ENCODE measurements at places on chromosomes 6 and 20.

DNA sequence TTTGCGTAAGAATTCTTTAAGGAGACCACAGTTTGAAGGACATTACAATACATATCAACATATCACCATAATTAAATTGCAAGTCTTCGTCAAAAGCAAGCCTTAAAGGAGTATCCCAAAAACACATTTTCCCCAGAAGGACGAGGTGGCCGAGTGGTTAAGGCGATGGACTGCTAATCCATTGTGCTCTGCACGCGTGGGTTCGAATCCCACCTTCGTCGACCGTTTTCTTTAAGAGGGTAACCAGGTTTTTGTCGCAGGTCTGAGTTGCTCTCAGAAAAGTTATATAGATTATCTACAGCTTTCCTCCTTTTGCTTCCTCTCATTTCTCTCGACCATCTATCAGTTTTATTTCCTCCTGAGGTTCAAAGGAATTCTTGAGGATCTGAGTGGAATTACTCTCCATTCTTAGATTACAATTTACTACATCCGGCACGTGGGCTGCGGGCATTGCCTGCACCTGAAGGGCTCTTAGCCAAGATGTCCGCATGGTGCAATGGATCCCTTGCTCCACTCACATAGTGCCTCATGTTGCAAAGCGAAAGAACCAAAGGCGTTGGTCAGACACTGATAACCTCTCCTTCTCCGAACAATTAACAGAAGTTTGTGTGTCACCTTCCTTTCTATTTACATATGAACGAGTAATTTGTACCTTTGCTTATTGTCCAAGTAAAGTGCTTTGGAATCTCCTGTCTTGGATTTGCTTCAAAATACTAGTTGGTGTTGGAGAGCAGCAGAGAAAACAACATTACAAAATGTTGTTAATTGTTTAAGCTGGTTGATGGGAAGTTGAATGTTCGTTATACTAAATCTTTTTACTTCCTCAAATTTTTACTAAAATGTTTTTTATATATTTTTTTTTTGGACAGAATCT is 14.0 kb downstream of the POM121L2 start:
- DNase-seq = peak; percentile 89

GRCh38 chr6:117142995-117143394 is 122.4 kb upstream of the VGLL2 start:
- no peak for DNase-seq

DNA sequence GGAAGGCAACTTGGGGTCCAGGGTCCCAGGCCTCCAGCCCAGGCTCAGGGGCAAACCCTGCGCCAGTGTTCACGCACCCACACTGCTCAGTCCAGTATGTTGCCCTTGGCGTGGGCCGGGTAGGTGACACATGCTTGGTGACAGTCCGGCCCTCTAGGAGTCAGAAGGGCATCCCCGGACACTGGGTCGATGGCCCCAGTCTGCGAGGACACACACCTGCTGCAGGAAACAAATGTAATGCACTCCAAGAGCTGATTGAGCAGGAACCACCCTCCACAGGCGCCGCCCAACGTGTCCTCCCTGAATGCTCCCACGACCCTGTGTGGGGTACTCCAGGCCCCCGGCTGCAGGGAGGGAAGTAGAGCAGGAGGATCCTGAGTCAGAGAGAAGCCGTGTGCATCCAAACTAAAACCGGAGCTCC is 160.7 kb downstream of the DLL1 start:
- DNase-seq = no peak

- no peak for DNase-seq
These were observed 242.5 kb downstream of the LRFN2 start for GRCh38 chr6:40344566-40345167.

GRCh38 chr20:47230811-47231256 is 125.7 kb downstream of the ZMYND8 start:
- no peak for DNase-seq

GRCh38 chr20:1827974-1828785 is 67.0 kb upstream of the SIRPA start:
- no peak for DNase-seq

All from MG63 (cell line).